ENCODE measurements at places on chromosomes 1 and 21. TPM values are rescaled to one million over a fixed set of nuclear protein-coding genes. Genes with fewer than 3 reads are reported as not detected.

The LIPI gene
- not detected for total RNA-seq

The KCNE2 gene
- not detected for total RNA-seq

The RNU1-3 gene
- total RNA-seq: 4,541 TPM

The IGSF5 gene
- total RNA-seq: not detected

The ATPAF1 gene
- total RNA-seq: 20.8 TPM

The TPTE gene
- total RNA-seq: not detected

The GJB3 gene
- total RNA-seq: not detected

DNA sequence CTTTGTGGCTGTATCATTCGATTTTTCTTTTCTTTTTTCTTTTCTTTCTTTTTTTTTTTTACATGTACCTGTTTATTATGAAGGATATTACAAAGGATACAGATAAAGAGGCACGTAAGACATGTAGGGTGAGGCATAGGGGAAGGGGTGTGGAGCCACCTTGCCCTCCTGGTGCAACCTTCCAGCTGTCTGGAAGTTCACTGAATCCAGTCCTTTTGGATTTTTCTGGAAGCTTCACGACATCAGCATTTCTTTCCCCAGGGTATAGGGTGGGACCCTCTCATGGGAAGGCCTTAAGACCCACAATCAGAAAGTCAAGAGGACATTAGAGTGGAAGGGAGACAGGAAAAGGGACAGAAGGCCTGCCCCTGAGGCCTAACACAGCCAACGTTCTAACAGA lies 30.1 kb upstream of the TGFBR3 start:
- no peak overlapping the region for H3K4me3 ChIP-seq
- H3K36me3 ChIP-seq: no peaks in the 10 kb centered on the region
- H3K27ac ChIP-seq: no peak overlapping the region
- no peaks in the 10 kb centered on the region for H3K27me3 ChIP-seq

- DNase-seq: no peak
- H3K4me1 ChIP-seq: peaks cover 5% of the 10 kb centered on the region
- no peak overlapping the region for H3K27ac ChIP-seq
- H3K36me3 ChIP-seq: no peaks in the 10 kb centered on the region
- no peaks in the 10 kb centered on the region for H3K27me3 ChIP-seq
- H3K4me3 ChIP-seq: no peak overlapping the region
These were observed 50.0 kb downstream of the SH3GLB1 start for GRCh38 chr1:86754265-86754974.

GRCh38 chr1:103527331-103527730 lies 1.8 kb downstream of the RNPC3 start:
- H3K27me3 ChIP-seq: no peaks in the 10 kb centered on the region
- no peak overlapping the region for H3K4me3 ChIP-seq
- H3K36me3 ChIP-seq: peaks cover 24% of the 10 kb centered on the region
- no peak overlapping the region for H3K27ac ChIP-seq
- peaks cover 26% of the 10 kb centered on the region for H3K4me1 ChIP-seq

- no peaks in the 10 kb centered on the region for H3K27me3 ChIP-seq
- H3K4me3 ChIP-seq: no peak overlapping the region
- no peak for DNase-seq
- H3K27ac ChIP-seq: no peak overlapping the region
- H3K4me1 ChIP-seq: peaks cover 22% of the 10 kb centered on the region
- no peaks in the 10 kb centered on the region for H3K36me3 ChIP-seq
These were observed 10.1 kb downstream of the C1orf162 start for GRCh38 chr1:111483876-111484275.

DNA sequence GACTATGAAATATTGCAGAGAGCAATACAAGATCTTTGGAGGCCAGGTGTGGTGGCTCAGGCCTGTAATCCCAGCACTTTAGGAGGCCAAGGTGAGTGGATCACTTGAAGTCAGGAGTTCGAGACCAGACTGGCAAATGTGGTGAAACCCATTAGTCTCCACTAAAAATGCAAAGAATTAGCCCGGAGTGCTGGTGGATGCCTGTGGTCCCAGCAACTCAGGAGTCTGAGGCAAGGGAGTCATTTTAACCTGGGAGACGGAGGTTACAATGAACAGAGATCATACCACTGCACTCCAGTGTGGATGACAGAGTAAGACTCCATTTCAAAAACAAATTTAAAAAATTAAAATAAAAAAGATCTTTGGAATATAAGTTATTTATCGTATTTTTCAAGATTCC lies 76.6 kb downstream of the PRKAB2 start:
- H3K36me3 ChIP-seq: no peaks in the 10 kb centered on the region
- no peak overlapping the region for H3K27ac ChIP-seq
- H3K4me1 ChIP-seq: no peaks in the 10 kb centered on the region
- H3K4me3 ChIP-seq: no peak overlapping the region

DNA sequence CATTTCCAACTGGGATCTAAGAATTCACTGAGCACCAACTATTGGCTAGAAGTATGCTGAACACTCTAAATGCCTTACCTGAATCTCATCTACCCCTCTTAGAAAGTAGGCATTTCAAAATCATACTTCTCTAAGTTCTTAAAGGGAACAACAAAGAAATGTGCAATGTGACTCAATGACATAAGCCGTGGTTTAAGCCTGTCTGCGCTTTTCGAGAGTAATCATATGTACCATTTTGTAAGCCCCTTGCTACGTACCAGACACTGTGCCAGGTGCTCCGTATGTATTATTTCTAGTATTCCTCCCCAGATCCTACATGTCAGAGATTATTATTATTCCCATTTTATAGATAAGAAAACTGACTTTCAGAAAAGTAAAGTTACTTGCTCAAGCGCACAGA lies 454.2 kb downstream of the SETD4 start:
- no peaks in the 10 kb centered on the region for H3K27me3 ChIP-seq
- H3K4me3 ChIP-seq: no peak overlapping the region
- H3K4me1 ChIP-seq: no peaks in the 10 kb centered on the region
- no peak overlapping the region for H3K27ac ChIP-seq
- no peak for DNase-seq

GRCh38 chr1:91059157-91059556 lies 37.3 kb upstream of the ZNF644 start:
- H3K4me3 ChIP-seq: no peak overlapping the region
- no peaks in the 10 kb centered on the region for H3K27me3 ChIP-seq
- no peak for DNase-seq
- no peak overlapping the region for H3K27ac ChIP-seq

DNA sequence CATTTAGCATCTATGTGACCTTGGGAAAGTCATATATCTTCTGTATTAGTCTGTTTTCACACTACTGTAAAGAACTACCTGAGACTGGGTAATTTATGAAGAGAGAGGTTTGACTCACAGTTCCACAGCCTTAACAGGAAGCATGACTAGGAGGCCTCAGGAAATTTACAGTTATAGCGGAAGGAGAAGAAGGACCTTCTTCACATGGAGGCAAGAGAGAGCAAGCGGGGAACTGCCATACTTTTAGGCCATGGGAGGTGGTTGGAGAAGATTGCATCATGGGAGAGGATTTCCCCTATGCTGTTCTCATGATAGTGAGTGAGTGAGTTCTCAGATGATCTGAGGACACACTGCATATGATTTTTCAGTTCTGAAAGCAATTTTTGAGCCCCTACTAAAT lies 87.9 kb downstream of the CLEC20A start:
- DNase-seq: no peak
- H3K27ac ChIP-seq: no peak overlapping the region
- H3K27me3 ChIP-seq: no peaks in the 10 kb centered on the region
- H3K4me1 ChIP-seq: peaks cover 25% of the 10 kb centered on the region
- no peak overlapping the region for H3K4me3 ChIP-seq

- no peak overlapping the region for H3K27ac ChIP-seq
- no peaks in the 10 kb centered on the region for H3K4me1 ChIP-seq
- H3K36me3 ChIP-seq: no peaks in the 10 kb centered on the region
- no peaks in the 10 kb centered on the region for H3K27me3 ChIP-seq
- H3K4me3 ChIP-seq: no peak overlapping the region
These were observed 29.3 kb downstream of the SLC9C2 start for GRCh38 chr1:173573596-173573995.

DNA sequence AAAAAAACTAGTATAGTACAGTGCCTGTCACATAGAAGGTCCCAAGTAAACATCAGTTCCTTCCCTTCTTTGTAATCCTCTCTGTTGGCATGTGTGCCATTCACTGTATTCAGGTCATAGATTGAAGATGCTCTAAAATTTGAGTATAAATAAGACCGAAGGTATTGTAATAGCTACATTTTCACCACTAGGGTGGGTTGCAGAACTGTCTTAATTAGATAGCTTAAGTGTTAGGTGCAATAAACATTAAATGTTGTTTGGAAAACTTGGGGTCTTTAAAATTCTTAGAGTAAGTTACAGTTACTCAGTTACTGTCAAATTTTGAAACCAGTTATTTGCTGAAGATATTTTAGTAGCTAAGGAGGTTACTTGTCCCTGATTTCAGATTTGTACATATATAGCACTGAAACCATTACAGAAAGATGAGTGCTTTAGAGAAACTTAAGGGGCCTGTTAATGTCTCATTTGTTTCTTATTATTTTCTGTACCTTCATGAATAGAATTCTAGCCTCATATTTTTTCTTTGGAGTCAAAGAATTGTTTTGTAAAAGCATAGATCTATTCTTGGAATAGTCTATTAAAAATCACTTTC lies 24.3 kb downstream of the PER3 start:
- H3K27ac ChIP-seq: no peak overlapping the region
- H3K4me1 ChIP-seq: no peaks in the 10 kb centered on the region
- no peak overlapping the region for H3K4me3 ChIP-seq
- DNase-seq: peak; percentile 39
- H3K36me3 ChIP-seq: no peaks in the 10 kb centered on the region

DNA sequence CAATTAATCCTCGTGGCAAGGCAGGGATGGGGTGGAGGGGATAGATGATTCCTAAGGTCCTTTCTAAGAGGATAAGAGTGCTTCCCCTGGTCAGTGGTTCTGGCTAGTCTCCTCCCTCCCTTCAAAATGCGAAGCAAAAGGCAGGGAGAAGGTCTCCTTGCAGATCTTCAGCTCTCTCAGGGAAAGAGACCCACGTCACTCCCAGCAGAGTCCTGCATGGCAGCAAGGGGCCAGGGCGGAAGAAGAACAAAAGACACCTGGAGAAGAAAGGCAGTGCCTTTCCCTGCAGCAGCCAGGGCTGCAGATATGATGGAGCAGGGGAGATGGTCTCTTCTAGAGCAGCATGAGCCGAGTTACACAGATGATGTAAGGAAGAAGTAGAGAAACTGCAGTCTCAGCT lies 29.6 kb upstream of the SLAMF9 start:
- H3K4me3 ChIP-seq: no peak overlapping the region
- no peak overlapping the region for H3K27ac ChIP-seq
- no peak for DNase-seq
- H3K36me3 ChIP-seq: no peaks in the 10 kb centered on the region
- H3K4me1 ChIP-seq: no peaks in the 10 kb centered on the region

GRCh38 chr1:239563681-239564080 lies 177.3 kb downstream of the CHRM3 start:
- no peaks in the 10 kb centered on the region for H3K36me3 ChIP-seq
- DNase-seq: no peak
- H3K4me3 ChIP-seq: no peak overlapping the region
- no peaks in the 10 kb centered on the region for H3K27me3 ChIP-seq

DNA sequence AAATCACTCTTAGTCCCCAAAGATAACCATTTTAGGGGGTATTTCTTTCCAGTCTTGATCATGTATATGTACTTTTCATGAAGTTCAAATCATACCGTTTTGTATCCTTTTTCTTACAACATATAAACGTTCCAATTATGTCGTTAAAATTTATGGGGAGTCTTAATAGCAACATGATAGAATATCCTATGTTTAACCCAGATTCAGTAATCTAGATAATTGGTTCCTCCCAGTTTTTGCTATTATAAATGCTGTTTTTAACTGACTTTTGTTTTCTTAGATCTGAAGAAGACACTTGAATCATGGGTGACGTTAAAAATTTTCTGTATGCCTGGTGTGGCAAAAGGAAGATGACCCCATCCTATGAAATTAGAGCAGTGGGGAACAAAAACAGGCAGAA lies 3.1 kb downstream of the DHX9 start:
- peaks cover 22% of the 10 kb centered on the region for H3K4me1 ChIP-seq
- H3K27ac ChIP-seq: no peak overlapping the region
- no peak for DNase-seq

GRCh38 chr1:21742578-21742977 lies 40.4 kb downstream of the USP48 start:
- H3K27ac ChIP-seq: no peak overlapping the region
- H3K27me3 ChIP-seq: no peaks in the 10 kb centered on the region
- H3K36me3 ChIP-seq: peaks cover 5% of the 10 kb centered on the region
- H3K4me3 ChIP-seq: no peak overlapping the region
- H3K4me1 ChIP-seq: no peaks in the 10 kb centered on the region

GRCh38 chr21:24781146-24781545 lies 826.1 kb downstream of the MRPL39 start:
- H3K4me3 ChIP-seq: no peak overlapping the region
- no peaks in the 10 kb centered on the region for H3K27me3 ChIP-seq
- H3K27ac ChIP-seq: no peak overlapping the region
- no peak for DNase-seq

DNA sequence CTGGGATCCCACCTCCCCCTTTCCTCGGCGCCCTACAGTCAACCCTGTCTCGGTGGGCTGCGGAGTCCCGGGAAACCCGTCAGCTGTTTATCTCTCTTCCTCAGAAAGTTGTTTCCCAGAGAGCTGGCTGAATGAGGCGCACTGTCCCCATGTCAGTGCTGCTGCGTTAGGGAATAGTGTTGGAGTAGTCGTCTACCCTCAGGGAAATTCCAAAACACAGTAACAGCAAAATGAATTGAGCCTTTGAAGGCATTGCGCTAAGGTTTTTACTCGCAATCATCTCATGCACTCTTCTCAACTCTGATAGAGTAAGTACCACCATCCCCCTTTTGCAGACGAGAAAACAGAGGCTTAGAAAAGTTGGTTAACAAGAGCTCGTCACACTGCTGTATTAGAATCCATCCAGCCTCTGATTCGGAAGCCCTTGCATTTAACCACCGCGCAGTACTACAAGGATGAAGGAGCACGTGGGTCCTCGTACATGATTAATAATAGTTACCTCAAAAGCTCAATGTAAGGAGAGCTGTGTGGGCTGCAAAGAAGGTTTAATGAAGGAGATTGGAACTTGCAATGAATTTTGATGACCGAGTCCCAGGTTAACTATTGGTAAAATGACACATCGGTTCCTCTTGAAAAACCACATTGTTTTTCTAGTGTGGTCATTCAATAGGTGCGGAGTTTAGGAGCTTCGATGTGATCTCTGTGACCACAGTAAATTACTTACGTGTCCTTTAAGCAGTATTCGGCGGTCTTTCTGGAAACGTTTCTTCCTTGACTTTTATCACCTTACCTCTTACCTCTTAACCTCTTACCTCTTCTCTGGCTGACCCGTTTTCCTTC lies 788 bp upstream of the EDEM3 start:
- no peak for DNase-seq
- no peaks in the 10 kb centered on the region for H3K27me3 ChIP-seq
- H3K27ac ChIP-seq: peak overlapping the region; percentile 49
- H3K36me3 ChIP-seq: no peaks in the 10 kb centered on the region
- peaks cover 16% of the 10 kb centered on the region for H3K4me1 ChIP-seq

DNA sequence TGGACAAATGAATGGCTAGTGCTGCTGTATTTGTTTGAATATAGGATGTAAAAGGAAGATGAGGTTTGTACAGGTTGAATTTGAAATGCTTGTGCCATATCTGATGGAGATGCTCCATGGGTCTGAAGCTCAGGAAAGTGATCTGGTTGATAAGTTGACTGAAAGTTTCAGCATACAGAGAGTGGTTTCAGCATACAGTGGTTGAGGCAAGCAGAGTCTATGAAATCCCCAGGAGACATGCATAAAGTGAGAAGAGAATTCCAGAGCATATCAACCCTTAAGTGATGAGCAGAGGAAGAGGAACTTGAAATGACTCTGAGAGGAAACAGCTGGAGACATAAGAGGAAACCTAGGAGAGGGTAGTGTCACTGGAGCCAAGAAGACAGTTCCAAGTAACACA lies 21.7 kb downstream of the TCHHL1 start:
- no peak overlapping the region for H3K4me3 ChIP-seq
- H3K27ac ChIP-seq: no peak overlapping the region
- H3K36me3 ChIP-seq: no peaks in the 10 kb centered on the region
- H3K4me1 ChIP-seq: no peaks in the 10 kb centered on the region
- peaks cover 12% of the 10 kb centered on the region for H3K27me3 ChIP-seq
